ENCODE measurements at places on chromosomes 11 and 22.

GRCh38 chr11:75208446-75208845 is 32.1 kb upstream of the TPBGL start:
- DNase-seq = no peak

GRCh38 chr22:40031766-40032470 is 37.2 kb downstream of the FAM83F start:
- no peak for DNase-seq

DNA sequence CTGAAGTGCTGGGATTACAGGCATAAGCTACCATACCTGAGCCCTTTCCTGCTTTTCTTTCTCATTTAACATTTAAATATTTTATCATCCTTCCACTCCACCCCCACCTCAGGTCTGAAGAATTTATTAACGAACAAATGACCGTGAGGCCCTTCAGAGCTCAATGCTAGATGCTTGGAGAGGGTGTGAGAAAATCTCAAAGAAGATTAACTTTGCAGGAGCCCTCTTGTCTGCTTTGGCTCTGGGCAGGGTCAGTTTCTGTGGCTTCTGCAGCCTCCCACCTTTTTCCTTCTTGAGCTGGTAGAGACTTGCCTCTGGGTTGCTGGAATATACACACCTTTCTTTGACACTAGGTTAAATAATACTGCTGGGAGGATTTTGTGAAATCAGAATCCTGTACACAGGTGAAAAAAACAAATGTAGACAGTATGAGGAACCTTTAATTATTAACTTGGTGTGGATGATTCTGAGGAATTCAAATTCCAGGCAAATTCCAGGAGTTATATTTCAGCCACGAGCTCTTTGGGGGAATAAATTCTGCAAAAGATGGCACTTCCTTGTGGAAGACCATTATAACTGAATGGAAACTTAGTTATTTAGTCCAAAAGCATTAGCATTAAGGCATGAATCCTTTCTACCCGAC is 3.4 kb upstream of the ZBTB44 start:
- DNase-seq = no peak

- no peak for DNase-seq
These were observed 5.6 kb downstream of the SLC36A4 start for GRCh38 chr11:93192163-93192562.

DNA sequence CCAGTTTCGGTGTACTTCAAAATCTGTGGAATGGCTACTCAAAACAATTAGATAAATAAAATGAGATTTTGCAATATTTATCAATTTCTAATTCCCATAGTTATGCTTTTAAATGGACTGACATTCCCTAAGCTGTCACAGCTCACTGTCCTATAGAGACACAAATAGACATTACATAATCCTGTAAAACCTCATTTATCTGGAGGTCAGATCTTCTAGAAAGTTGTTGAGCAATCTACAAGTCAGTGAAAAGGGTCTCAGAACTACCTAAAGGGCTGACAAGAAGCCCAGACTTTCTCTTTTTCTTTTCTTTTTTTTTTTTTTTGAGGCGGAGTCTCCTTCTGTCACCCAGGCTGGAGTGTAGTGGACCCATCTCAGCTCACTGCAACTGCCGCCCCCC is 12.0 kb downstream of the ALG8 start:
- DNase-seq = no peak

Measured in CD4-positive, alpha-beta T cell treated with Interleukin-4 for 1 hour (primary cell).